Aorta (tissue), 5 donors: ENCODE measurements at places on chromosomes 1 and 21.
A peak's percentile ranks its signal among the peaks of the same experiment; 100 is the strongest.

DNA sequence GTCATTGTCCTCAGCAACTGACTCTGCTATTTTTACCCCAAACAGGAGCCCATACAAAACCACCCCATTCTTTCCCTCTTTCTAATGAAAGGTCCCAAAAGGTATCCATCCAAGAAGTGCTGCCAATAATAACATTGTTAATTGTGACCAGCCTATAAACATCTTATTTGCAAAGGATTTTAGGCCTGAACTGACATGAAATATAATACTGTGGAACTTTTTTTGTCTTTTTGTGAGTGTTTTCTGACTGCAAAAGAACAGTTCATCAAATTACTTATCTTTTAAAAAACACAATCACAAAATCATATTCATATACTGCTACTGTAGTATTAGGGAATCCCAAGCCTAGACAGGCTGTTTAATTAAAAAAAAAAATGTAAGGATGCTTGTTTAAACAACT, 3.4 kb downstream of the PIGM start:
- DNase-seq: no peak

GRCh38 chr1:223700942-223701637, 11.2 kb upstream of the CAPN2 start:
- DNase-seq: peak; percentile 85

- no peak for DNase-seq
Measured at GRCh38 chr1:2559509-2560298, 3.5 kb downstream of the TNFRSF14 start.

GRCh38 chr1:184590163-184590750, 164.4 kb downstream of the EDEM3 start:
- DNase-seq: no peak

DNA sequence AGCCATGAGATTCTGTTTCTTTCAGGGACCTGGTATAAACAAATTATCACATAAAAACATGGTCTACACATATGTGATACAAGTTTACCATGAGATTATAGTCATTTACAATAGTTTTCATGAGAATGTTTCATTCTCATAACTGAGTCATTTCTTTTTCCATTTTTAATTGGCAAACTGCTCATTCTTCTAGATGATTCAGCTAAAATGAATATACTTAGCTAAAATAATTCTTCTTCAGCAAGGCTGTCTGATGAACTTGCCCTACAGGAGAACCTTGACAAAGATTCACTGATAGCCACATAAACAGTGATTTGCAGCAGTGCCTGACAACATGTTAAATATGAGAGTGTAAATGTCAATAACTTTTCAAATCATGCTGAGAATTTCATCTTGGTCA, 253.2 kb downstream of the FMN2 start:
- no peak for DNase-seq

DNA sequence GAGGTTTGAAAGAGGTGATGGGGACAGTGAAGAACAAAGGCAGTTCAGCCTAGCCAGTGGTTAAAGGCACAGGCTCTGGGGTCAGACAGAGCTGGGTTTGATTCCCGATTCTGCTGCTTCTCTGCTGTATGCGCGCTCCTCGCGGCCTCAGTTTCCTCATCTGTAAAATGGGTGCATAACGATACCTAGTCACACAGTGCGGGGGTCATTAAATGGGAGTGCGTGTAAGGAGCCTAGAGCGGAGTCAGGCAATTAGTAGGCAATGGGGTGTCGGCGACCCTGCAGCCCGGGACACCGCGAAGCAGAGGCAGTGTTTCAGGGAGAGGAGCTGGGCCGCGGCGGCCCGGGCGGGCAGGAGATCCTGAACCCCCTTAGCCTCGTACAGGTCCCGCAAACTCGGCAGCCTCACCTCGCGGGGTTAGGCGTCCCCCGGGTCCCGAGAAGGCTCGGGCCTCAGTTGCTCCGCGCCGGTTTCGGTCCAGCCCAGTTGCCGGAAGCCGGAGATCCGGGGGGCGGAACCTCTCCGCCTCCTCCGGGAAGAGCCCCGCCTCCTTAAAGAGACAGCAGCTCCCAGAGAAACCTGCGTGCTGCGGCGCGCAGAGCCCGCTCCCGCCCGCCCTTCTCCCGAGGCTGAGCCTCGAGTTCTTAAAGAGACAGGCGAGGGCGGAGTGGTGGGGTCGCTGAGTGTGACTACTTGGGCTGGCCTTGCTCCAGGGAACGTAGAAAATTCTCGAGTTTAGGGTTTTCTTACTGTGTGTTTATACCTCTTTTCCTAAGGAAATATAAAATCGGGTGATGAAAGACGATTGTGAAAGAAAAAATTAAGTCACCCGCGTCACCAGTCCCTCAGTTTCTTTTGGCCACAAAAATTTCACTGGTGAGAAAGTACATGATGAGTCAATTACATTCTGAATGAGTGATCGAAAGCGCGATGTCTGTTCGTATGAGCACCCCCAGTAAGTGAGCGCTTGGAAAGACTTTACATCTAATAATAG, at the start of gene YIPF1:
Gene YIPF1 (minus strand): TSS at position 494 of the 995 bp plus-strand sequence. CDS start 860 bp downstream, outside the sequence.
- DNase-seq: peak; percentile 97

GRCh38 chr1:116820369-116820768, 66.1 kb downstream of the CD2 start:
- no peak for DNase-seq

GRCh38 chr21:42350318-42350910, 380 bp downstream of the TFF2 start:
- DNase-seq: no peak

DNA sequence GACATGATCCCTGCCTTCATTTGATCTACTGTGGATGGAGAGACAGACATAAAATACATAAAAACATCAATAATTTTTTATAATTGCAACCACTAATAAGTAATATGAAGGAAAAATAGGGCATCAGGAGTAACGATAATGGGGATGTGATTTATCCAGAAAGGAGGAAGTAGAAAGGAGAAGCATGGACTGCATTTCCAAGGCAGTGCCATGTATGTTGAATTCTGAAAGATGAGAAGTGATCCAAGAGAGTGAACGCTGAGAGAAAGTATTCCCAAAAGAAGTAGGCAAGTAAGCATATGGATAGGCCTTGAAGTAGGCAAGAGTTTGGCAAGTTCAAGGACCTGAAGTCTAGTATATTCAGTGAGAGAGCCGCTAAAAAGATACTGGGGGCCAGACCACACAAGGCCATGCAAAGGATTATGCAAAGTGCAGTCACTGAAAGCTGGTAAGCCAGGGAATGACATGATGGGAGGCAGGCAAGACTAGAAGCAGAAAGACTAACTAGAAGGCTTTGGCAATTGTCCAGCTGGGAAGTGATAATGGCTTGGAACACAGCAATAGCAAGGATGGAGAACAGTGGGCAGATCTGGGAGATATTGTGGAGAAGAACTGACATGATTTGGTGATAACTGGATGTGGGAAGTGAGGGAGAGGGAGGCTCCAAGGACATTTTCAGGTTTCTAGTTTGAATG, 85.9 kb downstream of the TM2D1 start:
- no peak for DNase-seq
